ENCODE measurements at places on chromosomes 16 and 17.

DNA sequence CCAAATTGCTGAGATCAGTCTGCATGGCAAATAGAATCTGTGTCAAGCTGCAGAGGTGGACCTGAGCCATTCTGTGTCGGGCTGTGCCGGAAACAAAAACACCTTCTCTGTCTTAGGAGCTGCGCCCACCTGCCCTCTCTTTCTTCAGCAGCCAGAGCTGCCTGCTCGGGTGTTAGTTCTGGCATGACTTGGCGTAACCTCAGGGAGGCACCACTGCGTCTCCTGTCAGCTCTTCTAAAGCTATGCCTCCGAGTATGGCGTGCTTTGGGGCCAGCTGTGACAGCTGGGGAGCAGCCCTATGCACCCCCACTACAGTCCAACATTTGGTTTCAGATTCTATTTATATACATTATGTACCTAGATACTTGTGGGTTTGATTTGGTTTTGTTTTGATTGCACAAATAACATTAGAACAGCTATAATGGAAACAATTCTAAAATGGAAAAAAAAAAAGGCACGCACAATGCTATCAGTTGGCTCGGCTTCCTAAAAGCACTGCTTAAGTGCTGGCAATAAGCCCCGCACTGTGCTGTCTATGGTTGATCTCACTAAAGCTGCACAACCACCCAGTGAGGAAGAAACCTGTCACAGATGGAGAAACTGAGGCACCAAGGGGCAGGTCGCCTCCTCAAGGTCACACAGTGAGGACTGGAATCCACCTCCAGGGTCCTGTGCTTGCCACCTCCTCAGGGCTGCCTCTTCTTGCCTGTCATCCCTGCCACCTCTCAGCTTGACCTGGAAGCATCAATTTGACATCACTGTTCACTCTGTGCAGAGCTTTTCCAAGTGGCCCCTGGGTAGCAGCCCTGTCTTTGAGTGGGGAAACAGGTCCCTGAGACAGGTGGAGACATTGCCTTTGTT is 18.7 kb upstream of the ADGRG1 start:
- no peak for DNase-seq

DNA sequence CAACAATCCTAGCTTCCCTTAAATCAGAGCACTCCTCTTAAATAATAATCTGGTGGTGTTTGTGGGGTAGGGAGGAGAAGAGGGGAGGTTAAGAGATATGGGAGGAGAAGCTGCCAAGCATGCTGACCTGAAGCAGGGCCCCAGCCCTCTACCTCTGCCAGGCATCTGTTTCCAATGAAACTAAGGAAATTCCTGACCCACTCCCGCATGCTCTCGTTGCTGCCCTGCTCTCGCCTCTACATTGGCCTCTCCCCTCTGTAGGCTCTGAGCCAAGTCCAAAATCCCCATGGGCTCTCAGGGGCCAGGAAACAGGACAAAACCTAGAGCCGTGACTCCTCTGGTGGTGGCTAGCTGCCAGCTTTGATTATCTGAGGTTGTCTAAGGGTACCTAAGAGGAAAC is 559.5 kb upstream of the CDH11 start:
- no peak for DNase-seq

GRCh38 chr16:88743693-88744576 is 37.6 kb downstream of the CTU2 start:
- peak; percentile 57 for DNase-seq

- no peak for DNase-seq
Observed at GRCh38 chr17:17320188-17320910, 17.2 kb downstream of the NT5M start.

DNA sequence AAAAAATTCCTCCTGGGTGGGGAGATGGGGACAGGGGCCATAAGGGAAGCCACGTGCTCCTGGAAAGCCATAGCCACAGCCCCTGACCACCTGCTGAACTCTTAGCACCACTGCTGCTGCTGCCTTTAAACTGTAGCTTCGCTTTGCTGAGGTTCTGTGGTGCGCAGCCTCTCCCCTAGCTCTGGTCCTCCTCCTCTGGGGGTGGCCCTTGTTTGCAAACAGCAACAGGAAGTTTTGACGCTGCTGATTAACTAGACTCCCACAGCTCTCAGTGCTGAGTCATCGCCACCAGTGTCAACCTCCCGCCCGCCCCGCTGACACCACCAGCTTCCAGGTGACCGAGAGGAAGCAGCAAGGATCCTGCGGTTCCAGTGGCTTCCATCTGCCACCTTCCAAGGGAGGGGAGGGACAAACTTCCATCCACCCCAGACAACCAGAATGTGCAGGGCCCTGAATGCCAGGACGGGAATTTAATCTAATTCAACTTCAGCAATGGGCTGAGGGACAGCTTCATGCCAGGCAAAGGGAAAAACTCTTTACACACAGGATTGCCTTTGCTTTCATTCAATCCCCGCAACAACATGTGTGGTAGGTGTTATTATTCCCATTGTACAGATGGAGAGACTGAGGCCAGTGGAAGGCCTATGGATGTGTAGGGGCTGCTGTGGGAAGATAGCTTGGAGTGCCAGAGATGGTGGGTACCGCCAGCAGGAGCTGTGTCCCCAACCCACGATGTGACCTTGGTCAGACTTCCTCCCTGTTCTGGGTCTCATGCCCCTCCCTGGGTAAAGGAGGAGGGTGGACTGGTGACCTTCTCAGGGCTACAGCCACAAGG is 8.1 kb upstream of the KIFC3 start:
- DNase-seq = peak; percentile 91

DNA sequence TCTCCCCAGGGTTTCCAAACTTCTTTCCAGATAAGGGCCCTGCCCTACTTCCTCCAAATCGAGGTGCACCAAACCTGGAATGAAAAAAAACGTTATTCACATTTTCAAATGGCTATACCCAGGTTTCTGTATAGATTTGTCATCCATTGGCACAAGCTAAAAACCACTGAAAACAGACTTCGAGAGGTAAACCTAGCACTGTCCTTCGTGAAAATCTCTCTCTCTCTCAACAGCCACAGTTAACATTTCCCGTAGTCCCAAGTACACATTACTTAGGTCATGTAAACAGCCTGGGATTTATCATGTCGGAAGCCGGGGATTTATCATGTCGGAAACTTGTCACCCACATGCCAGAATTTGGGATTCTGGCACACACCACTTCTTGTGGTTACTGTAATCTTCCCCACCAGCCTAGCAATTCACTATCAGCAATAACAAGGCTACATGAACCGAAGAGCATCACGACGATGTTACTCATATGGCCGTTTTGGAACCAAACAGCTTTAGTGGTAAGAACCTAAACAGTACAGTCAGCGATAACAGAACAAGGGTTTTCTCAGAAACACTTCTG is 1.2 kb downstream of the DDX5 start:
- DNase-seq = peak; percentile 53

DNA sequence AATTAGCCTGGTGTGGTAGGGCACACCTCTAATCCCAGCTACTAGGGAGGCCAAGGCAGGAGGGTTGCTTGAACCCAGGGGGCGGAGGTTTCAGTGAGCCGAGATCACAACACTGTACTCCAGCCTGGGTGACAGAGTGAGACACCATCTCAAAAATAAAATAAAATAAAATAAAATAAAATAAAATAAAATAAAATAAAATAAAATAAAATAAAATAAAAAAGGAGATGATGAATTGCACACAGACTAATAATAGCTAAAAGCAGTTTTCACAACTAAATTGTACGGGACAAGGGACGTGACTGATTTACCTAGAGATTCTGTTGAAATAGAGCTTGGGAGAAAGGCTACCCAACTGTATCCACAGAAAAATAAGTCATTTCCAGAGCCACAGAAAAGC is 1471.3 kb downstream of the CDH11 start:
- no peak for DNase-seq

GRCh38 chr17:28612936-28613872 is 781 bp downstream of the RSKR start:
- peak; percentile 44 for DNase-seq

DNA sequence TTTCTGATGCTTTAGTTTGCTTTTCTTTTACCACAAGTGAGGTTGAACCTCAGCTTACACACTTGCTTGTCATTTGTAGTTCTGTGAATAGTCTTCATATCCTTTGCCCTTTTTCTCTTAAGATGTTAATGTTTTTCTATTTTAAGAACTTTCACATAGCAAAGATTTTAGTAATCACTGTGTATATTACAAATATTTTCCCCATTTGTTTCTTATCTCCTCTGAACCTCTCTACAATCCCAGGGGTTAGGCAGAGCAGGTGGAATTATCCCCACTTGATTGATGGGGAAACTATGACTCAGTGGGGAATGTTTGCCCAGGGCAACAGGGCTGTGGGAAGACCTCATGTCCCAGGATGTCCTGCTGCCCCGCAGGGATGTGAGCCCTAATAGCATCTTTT is 11.7 kb upstream of the MYH3 start:
- peak; percentile 81 for DNase-seq

- DNase-seq = peak; percentile 35
Observed at GRCh38 chr17:50693036-50693682, 14.6 kb downstream of the ANKRD40 start.

Measured in EL (cell line).